Stimulated activated CD4-positive, alpha-beta T cell treated with anti-CD3 and anti-CD28 coated beads, Interleukin-2, amount 100 ng/mL, for 48 hours (primary cell): ENCODE measurements at places on chromosomes 5 and 9.

- DNase-seq = no peak
These were observed 186.0 kb upstream of the KLF4 start for GRCh38 chr9:107675351-107676259.

- DNase-seq = no peak
These were observed 30.0 kb upstream of the ADRA1B start for GRCh38 chr5:159886296-159886695.

DNA sequence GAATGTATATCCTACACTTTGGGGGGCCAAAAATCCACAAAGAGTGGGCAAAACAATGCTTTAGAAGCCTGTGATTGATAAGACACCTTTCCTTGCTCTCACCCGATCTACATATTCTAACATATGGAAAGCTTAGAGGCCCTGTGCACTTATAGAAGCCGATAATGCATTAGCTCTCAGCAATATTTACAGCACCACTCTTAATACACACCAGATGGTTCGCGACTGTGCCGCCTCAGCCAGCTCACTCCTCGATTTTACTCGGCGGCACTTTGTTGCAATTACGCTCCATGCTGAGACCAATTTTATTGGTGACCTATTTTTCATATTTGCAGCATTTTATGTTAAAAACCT, 18.8 kb downstream of the NR2F1 start:
- no peak for DNase-seq

DNA sequence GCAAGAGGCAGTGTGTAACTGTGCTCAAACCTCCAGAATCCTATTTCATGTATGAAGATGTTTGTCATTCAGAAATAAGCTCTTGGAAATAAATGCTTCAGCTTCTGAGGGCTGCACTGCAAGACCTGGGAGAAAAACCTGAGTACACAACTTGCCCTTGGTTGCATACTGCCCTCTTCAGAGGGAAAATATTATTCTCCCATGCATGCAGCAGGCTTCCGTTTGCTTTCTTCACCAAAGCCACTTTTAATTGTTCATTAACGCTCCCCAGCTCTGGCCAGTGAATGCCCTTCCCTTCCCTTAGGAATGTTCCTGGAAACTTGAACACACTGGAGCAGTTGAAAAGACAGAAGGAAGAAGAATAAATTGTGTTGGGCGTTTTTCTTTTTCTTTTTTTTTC, 2.5 kb upstream of the WHRN start:
- DNase-seq = no peak

GRCh38 chr9:69192214-69192613, 18.1 kb downstream of the TJP2 start:
- no peak for DNase-seq

DNA sequence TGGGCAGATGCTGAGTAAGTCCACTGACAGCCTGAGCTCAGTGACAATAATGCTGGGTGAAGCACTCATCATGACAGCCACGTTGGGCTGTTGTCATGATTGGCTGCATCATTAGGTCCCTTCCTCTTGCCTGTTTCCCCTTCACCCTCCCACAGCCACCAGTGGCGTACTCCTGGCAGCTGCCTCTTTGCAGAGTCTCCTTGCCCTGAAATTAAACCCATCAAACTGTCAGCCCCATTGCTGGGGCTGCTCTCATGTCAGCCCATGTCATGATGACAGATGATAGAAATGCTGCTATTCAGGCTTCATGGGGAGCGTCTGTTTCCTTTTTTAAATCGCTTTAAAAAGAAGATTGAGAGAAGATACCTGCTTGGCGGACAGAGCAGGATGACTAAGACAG, 327.4 kb downstream of the AGTPBP1 start:
- DNase-seq = no peak

DNA sequence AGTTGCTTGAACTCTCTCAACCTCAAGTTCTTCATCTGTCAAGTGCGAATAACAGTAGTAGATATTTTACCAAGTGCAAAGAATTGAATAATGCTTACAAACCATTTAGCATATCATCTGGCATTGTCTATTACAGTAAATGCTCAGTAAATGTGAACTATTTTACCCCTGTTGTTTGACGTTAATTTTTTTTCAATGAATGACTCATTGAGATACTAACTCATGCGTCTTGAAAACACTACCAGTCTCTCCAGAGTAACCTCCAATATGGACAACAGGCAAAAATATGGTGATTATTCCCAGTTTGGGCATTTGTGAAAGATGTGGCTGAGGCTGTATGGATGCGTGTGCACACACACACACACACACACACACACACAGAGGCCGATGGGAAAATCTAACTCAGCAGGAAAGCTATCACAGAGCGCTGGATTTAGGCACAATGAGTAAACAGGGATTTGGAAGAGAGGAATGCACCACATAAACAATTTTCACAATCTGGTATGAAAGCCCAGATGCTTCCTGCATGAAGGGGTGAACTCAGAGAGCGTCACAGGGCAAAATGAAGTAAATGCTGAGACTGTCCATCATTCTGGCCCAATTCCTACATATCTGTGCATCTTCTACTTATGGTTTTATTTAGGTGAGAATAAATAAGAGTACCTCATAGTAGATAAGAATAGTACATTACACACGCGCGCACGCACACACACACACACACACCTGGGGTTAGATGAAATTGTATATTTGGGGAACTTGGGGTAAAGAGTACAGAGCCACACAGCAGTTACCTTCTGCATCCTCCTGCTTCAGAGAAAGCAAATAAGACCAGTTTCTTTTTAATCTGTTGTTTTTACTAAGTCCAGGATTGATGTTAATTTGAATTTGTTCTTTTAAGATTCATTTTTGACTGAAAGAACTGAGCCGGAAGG, 128.7 kb downstream of the PALM2AKAP2 start:
- no peak for DNase-seq

- DNase-seq = no peak
These were observed 19.8 kb downstream of the CORO2A start for GRCh38 chr9:98172604-98173003.

DNA sequence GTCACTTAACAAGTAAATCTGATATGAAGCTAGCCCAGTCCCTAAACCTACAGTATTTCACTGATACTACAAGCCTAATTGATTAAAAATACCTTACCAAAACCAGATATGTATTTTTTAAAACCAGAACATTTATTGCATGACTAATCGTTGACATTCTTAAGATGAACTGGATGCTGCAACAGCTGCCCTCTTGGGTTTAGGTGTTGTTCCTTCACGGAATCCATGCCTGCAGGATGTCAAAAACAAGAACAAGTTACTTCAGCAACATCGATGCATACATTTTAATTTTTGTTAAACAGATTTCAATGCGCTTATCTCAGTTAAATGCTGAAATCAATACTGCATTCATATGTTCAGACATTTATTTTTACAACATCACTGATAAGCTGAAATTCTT, 2.7 kb downstream of the RPL37 start:
- DNase-seq = no peak

GRCh38 chr9:92245005-92245797, 48.3 kb downstream of the IARS1 start:
- DNase-seq = no peak

DNA sequence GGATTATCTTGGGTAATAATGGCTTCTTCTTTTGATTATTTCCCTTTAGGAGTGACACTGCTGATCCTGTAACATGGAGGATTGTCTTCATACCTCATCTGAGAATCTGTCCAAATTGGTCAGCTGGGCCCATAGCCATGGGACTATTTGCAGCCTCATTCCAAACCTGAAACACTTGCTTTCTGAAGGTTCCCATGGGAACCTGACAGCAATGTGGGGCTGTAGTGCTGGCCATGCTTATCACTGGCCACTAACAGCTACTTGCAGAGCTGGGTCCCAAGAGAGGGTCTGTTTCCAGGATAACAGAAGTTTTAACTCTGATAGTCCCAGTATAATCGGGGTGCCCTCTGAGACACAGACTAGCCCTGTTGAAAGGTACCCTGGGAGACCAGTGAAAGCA, 87.4 kb downstream of the KIAA1958 start:
- no peak for DNase-seq

DNA sequence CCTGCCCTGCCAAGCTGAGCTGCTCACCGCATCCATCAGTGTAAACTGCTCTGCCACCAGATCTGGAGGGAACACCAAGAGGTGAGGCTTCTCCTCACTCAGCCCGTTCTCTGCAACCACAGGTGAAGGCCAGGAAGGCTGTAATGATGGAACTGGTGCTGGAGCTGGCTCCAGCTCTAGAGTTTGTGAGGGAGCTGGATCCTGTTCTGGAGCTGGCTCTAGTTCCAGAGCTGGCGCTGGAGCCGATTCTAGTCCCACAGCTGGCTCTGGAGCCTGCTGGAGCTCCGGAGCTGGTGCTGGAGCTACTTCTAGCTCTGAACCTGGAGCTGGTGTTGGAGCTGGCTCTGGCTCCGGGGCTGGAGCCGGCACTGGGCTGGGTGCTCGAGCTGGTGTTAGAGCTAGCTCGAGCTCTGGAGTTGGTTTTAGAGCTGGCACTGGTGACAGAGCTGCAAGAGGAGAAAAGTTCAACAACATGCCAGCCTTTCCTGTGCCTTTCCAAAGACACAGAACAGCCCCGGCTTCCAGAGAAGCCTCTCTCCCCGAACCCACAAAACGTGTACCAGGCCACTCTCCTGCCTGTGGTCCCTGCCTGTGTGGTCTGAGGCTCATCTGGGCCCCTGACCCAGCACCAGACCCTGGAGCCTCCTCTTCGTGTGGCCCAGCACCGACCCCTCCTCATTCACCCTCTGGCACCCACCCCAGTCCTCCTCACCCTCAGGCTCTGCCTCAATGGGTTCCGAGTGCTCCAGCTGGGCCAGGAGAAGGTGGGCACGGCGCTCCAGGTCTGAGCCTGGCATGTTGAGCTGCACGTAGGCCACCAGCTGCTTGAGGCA, 12.9 kb downstream of the RALGDS start:
- DNase-seq = no peak

DNA sequence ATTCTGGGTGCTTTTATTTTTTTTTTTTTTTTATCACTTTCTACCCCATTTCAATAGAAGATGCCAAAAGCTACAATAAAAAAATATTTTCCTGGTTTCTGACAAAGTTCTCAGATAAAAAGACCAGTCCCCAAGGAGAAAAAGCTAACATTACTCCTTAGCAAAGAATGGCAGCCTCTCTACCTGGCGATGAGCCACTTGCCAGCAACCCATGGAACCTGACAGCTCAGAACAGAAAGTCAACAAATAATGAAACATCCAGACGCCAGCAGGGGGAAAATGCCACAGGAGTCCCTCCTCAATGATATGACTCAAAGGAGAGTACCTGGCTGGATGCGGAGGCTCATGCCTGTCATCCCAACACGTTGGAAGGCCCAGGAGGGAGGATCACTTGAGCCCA, 123.2 kb downstream of the MYO10 start:
- no peak for DNase-seq

DNA sequence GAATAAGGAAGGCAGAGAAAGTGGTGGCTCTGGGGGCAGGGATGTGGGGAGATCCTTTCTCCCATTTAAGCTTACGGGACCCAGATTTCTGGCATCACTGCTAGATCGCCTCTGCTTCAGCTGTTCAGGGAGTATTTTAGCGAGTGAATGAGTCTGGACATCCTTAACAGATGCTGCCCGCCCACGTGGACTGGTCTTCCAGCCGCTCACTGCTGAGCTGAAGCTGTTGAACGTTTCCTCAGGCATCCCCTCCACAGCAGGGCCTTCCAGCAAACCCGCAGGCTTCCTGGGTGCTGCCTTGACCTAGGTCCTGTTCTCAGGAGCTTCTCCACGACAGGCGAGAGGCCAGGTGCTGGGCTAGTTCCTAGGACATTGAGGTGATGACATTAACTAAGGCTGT, 144.4 kb upstream of the EFNA5 start:
- DNase-seq = no peak

DNA sequence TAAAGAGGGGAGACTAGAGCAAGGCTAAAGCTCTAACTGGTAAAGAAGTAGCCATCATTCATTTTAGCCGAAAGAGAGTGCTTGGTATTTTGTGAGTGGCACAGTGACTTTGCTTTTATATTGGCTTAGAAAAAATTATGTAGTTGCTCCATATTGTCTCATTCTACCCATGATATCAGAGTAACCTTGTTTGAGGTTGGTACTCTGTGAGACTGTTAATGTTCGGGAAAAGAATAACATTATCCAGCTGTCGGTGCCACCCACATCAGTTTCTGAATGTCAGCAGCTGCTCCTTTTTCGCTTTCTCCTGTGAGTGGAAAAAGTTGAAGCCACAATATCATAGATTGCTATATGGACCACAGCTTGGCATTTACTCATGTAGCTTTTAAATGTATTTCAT, 376.4 kb upstream of the KCNN2 start:
- no peak for DNase-seq

GRCh38 chr9:91243029-91243428, 118.7 kb downstream of the AUH start:
- no peak for DNase-seq

DNA sequence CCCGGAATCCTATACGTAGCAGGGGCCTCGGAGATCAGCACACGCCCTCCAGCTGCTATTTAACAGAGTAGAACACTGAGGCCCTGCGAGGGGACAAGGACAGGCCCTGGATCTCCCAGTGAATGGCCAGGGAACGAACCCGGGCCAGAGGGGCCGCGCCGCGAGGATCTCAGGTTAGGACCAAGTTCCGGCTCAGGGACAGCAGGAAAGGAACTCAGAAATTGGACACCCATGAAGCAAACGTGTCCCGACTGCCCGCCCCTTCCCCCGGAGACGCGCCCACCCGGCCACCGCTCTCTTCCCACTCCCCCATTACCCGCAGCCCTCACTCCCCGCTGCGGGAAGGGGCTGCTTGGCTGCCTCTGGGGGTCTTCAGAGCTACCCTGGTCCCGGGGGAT, 1.0 kb upstream of the FOXE1 start:
- DNase-seq = no peak

- no peak for DNase-seq
These were observed 165.2 kb downstream of the MAPKAP1 start for GRCh38 chr9:125541840-125542243.

- no peak for DNase-seq
These were observed 7.4 kb downstream of the SLC12A7 start for GRCh38 chr5:1104327-1105006.

DNA sequence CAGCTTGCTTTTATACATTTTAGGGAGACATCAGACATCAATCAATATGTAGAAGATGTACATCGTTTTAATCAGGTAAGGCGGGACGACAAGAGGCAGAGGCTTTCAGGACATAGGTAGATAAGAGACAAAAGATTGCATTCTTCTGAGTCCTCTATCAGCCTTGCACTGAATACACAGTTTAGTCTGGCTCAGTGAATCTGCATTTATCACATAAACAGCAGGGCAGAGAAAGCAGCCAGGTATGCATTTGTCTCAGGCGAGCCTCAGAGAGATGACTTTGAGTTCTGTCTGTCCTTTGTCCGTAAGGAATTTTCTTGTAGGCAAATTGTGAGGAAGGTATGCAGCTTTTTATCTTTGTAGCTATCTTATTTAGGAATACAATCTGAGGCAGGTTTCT, 202.8 kb upstream of the TAS2R1 start:
- DNase-seq = no peak

DNA sequence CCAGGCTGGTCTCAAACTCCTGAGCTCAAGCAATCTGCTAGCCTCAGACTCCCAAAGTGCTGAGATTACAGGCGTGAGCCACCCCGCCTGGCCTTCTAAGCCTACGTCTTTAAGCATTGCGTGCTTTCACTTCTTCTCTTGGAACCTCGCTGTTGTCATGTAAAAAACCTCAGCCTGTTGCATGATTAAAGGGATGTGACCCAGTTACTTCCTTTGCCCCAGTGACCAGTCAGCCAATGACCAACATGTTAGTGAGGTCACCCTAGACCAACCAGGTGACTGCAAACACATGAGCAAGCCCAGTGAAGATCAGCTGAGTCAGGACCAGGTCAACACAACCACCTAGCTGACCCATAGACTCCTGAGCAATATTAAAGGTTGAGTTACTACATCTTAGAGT, 10.5 kb downstream of the KIF4B start:
- DNase-seq = no peak
